ENCODE measurements at places on chromosomes 7 and 10. TPM values are rescaled to one million over a fixed set of nuclear protein-coding genes. Genes with fewer than 3 reads are reported as not detected.

DNA sequence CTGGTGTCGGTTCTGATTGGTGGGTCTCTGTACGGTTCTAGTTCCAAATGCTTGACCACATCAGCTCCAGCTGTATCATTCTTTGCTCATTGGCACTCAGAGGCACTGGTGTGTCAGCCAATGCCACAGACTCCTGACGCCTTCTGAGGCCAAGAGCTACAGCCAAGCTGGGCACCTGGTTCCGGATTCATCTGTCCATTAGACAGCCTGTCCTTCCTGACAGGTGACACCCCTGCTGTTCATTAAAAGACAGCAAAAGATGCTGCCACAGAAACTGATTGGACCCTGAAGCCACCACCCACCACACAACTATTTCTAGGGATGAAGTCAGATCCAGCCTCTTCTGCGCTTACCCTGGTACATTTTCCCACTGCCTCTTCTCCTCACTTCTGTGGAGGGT lies 35.6 kb downstream of the COL13A1 start:
- DNase-seq, result no peak

The NKX6-2 gene
- 7.3 TPM for polyA plus RNA-seq

The HOXA5 gene
- polyA plus RNA-seq, result 76.0 TPM

DNA sequence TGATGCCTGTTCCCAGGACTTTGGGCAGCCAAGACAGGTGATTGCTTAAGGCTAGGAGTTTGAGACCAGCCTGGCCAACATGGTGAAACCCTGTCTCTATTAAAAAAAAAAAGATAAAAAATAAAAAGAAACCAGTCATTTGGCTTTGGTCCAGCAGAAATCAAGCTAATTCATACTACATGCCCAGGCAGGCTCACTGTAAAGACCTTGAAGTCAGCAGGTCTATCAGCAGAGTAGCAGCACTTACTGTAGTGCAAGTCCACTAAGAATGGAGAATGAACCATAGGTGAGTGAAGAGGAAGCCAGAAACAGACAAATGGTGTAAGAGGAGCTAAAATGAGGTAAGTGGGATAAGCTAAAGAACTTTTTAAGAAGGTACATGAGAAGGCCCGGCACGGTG lies 24.7 kb downstream of the PSPH start:
- DNase-seq, result no peak

The UCN3 gene
- polyA plus RNA-seq, result 1.0 TPM

DNA sequence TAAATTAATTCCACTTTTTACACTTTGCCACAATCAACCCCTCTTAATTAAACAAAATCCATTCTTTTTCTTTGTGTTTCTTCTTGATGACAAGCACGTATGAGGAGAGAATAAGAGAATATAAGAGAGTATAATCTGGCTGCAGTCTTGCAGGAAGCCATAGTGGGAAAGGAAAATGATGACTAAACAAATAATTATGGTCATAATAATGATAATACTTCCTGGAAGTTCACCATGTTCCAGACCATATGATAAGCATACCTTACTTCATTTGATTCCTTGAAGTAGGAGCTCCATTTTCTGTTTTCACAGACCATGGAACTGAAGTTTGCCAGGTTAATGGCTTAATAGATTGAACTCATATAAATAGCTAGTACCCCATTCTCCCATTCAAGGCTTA lies 237.8 kb downstream of the SEMA3D start:
- no peak for DNase-seq

- no peak for DNase-seq
Measured at GRCh38 chr7:158244873-158245723, 342.5 kb downstream of the PTPRN2 start.

GRCh38 chr10:93417266-93417665 lies 64.9 kb downstream of the MYOF start:
- DNase-seq, result no peak

DNA sequence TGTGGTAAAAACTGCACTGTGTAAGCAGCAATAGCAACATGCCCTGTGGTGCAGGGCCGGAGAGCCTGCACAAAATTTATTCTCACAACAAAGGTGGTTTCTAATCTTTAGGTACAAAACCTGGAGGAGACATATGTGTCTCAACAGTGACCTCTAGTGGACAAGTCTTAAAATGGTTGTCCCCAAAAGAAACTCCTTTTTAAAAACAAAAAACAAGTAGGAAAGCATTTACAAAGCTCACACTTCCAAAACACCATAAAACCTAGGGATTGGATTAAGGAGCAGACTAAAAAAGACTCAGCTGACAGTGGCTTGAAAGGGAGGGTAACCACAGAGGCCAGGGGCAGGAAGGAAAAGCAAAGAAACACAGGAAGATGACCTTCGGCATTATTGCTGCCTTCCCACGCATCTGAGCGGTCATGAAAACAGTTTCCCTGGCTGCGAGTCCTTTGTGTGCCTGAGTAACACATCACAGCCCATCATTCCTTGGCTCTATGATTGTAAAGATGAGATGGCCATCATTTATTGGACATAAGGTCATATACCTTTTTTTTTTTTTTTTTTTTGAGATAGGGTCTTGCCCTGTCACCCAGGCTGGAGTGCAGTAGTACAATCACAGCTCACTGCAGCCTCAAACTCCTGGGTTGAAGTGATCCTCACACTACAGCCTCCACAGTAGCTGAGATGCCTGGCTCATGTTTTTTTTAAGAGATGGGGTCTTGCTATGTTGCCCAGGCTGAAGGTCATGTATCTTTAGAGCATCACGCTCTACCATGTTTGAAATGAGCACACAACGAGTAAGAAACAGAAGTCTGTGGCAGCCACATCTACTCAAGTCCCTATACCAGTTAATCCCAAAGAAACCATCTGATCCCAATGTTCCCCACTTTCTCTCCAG lies 39.5 kb downstream of the RSU1 start:
- peak; percentile 72 for DNase-seq

- peak; percentile 45 for DNase-seq
Measured at GRCh38 chr7:23759671-23760391, 49.8 kb downstream of the STK31 start.

The IRF5 gene
- 8.3 TPM for polyA plus RNA-seq

The GRID2IP gene
- 0.91 TPM for polyA plus RNA-seq

DNA sequence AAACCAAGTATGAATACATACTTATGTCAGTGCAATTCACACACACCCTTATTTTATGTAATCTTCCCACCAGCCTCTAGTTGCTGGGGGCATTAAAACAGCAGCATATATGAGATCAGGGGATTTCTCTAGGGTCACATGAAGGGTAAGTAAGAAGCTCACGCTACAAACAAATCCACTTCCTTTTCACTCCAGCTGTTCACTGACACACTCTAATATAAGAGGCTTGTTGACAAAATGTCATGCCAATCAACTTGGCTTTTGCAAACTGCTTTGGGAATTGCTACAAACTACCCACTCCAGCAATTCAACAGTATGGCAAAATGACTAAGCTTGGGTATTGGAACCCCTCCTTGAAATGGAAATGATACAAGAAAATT lies 10.3 kb downstream of the FAM3C start:
- no peak for DNase-seq

GRCh38 chr7:33432821-33433220 lies 303.5 kb downstream of the BBS9 start:
- no peak for DNase-seq

The LSM5 gene
- 93.5 TPM for polyA plus RNA-seq

DNA sequence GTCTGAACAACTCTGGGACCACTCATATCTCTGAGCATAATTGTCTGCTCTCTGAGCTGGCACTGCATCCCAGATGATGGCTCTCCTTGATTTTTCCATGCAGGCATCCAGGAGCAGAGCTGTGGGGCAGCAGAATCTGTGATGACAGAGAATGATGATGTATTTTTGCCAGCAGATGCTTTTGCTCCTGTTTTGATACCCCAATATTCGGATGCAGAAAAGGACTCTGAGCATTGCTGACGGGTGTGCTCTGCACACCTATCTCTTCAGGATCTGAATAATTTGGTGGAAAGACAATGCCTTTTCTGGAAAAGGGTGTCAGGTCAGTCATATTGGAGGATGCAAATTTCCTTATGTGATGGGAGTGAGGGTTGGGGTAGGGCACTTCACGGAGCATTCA lies 735.9 kb downstream of the KCNMA1 start:
- DNase-seq, result no peak

DNA sequence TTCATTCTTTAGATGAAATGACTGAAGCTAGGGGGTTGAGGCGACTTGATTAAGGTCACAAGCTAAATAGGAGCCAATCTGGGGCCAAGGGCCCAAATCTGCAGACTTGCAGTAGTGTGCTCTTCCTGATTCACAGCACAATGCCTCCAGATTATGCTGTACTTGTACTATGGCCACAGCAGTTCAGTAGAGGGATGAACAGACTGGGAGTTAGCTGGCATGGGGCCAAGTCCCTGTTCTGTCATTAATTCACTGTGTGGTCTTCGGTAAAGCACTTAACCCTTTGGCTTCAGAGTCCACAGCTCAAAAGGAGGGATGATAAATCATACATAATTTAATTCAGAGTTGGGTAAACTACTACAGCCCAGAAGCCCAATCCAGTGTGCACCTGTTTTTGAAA lies 196.8 kb downstream of the XPNPEP1 start:
- no peak for DNase-seq

Data from left kidney (tissue), 8 donors.